ENCODE measurements at places on chromosomes 5 and 9. TPM values are rescaled to one million over a fixed set of nuclear protein-coding genes. Genes with fewer than 3 reads are reported as not detected.

The INSL4 gene
- total RNA-seq = not detected

The CTNND2 gene
- total RNA-seq = 2.6 TPM

The MYOZ3 gene
- 0.34 TPM for total RNA-seq

The SLC6A7 gene
- not detected for total RNA-seq

The ERGIC1 gene
- total RNA-seq = 149 TPM

The C8G gene
- total RNA-seq = not detected

The DNAI1 gene
- not detected for total RNA-seq

The IL7R gene
- total RNA-seq = 0.47 TPM

The ADGRV1 gene
- total RNA-seq = not detected

The CFAP157 gene
- not detected for total RNA-seq

The SMIM33 gene
- not detected for total RNA-seq

The SVEP1 gene
- total RNA-seq = 139 TPM

The EPB41L4B gene
- total RNA-seq = 0.35 TPM

The PLAC8L1 gene
- total RNA-seq = not detected

The SEMA4D gene
- total RNA-seq = 0.23 TPM

The FGD3 gene
- total RNA-seq = not detected

The IL4 gene
- not detected for total RNA-seq

The CKMT2 gene
- not detected for total RNA-seq

The NIPSNAP3A gene
- 34.0 TPM for total RNA-seq

The SLC46A2 gene
- not detected for total RNA-seq

The CSF1R gene
- total RNA-seq = not detected
